GM23338 (cell line): ENCODE measurements at places on chromosomes 1 and 21.
A peak's percentile ranks its signal among the peaks of the same experiment; 100 is the strongest.

DNA sequence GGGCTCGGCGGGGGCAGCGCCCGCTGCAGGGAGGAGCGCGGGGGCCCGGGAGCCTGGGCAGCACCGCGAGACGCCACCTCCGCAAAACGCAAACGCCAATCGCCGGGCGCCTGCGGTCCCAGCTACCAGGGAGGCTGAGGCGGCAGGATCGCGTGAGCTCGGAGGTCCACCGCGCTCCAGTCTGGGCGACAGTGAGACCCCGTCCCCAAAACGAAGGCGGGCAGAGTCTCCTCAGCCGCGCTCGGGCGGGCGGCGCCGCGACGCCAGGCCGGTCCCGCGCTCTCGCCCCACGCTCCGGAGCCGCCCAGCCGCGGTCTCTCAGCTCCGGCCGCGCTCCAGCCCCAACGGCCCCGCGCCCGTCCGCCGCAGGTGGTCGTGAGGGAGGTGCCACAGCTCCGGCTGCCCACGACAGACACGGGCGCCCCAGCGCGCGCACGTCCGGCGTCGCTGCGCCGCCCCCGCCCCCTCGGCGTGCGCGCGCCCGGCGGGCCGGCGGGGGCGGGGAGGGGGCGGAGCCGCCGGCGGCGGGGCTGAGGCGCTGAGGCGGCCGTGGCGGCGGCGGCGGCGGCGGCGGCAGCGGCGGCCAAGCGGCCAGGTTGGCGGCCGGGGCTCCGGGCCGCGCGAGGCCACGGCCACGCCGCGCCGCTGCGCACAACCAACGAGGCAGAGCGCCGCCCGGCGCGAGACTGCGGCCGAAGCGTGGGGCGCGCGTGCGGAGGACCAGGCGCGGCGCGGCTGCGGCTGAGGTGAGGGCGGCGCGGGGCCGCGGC is at the start of gene ADARB1:
ADARB1 (plus strand) TSS at position 533 of the 770 bp plus-strand sequence. CDS start 97,077 bp downstream, outside the sequence.
- DNase-seq: peak; percentile 74

GRCh38 chr1:193537266-193538002 is 351.0 kb upstream of the B3GALT2 start:
- no peak for DNase-seq

DNA sequence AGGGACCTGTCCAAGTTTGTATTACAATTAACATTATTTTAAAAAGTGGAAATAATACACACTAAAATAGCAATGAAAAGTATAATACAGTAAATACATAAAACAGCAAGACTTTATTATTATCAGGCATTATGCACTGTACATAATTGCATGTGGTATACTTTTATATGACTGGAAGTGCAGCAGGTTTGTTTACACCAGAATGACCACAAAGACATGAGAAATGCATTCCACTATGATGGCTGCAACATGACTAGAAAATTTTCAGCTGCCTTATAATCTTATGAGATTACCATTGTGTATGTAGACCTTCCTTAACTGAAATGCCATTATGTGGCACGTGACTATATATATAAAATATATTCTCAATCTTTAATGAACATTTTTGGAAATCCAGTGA is 1699.6 kb downstream of the KCNT2 start:
- no peak for DNase-seq

DNA sequence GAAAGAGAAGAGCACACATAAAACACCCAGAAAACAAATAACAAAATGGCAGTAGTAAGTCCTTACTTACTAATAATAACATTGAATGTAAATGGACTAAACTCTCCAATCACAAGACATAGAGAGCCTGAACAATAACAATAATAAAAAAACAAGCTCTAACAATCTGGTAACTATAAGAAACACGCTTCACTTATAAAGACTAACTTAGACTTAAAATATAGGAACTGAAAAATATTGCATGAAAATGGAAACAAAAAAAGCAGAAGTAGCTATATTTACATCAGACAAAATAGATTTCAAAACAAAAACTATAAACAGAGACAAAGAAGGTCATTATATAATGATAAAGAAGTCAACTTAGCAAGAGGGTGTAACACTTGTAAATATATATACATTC is 83.1 kb upstream of the LYPLAL1 start:
- DNase-seq: no peak

DNA sequence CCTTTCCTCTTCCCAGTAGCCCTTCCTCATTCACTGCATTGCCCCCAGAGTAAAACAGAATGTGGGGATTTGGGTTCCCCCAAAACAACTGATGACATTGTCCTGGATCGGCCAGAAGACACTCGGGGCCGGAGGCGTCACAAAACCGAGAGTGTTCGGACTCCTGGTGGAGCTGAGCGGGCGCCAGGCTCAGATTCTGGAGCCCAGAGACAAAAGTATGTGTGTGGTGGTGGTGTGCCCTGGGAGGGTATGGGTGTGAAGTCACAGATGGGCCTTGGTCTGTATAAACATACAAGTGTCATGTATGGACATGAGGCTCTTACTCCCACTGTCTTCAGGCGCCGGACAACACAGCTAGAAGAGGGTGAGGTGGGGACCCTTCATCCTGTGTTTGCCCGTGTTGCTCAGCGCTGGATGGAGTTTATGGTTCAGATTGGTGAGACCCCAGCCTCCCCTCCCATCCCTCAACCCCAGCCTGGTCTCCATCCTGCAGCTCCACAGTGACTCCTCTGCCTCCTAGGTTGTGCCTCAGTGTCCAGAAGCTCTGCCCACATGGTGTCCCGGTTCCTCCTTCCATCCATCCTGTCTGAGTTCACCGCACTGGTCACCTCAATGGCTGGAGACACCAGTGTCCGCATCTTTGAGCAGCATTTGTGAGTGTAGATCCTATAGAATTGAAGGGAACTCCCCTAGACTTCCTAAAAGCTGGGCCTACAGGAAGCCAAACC is 12.4 kb downstream of the HYI start:
- DNase-seq: no peak

GRCh38 chr1:172469717-172470116 is 25.8 kb upstream of the PIGC start:
- no peak for DNase-seq

DNA sequence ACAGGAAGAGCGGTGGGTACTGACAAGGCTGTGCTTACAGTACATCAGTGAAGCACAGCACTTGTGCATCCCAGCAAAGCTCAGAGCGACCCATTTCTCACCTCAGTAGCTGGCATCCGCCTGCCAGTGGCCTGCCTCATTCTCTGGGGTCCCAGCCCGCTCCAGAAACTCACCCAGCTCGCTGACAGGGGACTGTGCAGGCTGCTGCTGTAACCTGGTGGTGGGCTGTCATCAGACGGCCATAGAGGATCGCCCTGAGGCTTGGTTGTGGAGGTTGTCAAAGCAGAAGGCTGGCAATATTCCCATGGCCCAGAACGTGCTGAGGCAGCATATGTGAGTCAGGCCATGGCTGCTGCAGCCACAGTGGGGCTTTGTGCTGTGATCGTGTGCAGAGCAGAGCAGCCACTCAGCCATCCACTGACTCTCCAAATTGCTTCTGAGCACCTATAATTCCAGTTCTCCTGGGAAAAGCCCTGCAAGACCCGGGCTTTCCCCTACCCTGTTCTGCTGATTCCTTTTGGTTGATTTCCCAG is 13.6 kb upstream of the GPR137B start:
- no peak for DNase-seq

DNA sequence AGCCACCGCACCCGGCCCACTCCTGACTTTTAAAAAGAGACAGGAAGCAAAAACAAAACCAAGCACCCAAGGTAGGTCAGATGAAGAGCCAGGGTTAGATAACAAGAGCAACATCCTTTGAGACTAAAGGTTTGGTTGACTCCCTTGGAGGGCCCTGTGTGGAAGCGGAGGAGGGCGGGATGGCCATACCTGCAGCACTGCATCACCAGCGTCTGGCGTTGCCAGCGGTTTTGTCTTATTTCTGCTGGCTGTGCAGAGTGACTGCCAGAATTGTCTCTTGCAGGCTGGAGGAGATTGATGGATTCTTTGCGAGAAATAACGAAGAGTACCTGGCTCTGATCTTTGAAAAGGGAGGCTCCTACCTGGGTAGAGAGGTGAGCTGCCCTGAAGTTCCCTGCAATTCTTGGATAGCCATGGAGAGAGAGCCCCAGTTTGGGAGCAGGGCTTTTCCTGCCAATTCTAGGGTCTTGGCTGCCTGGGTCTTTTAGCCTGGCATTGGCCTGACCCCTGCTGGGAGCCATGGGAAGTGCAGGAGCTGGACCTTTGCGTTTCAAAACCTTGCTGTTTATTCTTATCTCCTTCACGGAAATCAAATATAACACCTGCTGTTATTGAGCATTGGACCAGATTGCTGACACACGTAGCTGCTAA is 24.0 kb downstream of the QSOX1 start:
- peak; percentile 85 for DNase-seq

DNA sequence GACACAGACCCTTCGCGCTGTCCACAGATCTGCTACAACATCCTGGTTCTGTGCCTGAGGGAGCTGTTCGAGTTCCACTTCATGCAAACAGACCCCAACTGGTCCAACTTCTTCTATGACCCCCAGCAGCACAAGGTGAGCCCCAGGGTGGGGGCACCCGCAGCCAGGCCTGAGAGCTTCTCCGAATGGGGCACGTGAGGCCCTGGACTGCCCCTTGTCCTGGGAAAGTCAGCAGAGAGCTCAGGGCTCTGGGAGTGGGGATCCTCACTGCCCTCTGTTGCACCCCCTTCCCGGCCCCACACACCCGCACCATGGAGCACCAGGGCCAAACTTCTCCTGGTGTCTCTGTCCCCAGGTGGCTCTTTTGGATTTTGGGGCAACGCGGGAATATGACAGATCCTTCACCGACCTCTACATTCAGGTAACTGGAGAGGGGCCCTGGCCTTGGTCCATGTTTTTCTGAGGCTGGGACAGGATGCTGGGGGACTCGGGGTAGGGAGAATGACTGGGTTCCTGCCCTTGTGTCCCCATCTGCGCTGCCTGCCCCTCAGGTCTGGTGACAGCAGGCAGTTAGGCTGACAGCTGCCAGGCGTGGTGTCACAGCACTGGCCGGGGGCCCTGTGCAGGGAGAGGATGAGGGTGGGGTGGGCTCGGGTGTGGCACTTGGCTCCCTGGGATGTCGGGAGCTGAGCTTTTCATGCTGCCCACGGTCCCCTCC is 44.6 kb downstream of the COQ8A start:
- DNase-seq: no peak

GRCh38 chr1:73765551-73766233 is 432.3 kb downstream of the LRRIQ3 start:
- no peak for DNase-seq

DNA sequence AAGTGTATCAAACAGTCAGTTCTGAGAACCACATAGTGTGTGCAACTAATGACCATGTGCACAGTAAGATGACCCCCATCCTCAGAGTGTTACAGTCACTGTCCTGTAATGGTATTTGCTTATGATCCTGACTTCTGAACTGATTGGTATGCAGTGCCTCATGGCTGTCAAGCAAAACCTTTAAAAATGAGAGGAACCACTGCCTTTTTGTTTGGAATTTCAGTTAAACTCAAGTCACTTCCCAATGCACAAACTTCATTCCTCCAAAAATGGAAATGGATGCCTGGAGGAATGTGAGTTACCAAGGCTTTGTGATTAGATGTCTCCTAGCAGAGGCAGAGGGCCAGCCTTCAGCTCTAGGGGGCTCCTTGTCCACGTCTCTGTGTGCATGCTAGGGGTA is 10.5 kb downstream of the C1orf198 start:
- DNase-seq: no peak

DNA sequence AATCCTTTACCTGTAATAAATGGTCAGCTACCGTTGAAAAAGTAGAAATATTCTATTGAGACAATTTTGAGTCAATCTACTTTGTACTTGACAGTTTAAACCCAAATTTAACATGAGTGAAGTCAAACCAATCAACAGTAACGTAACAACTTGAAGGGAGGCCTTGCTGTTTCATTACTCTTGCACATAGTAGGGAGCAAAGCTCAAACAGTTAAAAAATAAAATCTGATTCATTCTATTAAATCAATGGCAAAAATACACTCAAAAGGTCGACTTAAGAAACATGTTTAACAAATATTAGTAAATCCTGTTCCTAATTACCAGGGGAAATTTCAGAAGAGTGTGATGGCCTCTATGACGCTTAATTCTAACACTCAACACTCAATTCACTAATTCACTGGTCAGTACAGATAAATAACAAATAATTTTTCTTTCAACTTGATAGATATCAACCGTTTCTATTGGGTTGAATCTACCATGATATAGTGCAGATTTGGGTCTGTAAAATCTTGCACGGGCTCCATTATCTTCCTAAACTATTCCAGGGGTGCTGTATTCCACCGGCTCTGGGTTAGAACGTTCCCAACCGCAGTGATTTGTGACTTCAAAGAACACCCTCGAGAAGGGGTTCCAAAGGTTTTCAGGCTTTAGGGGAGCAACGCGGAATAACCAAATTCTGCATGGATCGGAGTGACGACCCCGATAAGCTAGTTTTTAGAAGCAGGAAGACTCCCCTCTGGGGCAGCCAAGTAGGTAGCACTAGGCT is 1.4 kb downstream of the TARBP1 start:
- DNase-seq: no peak

GRCh38 chr1:246106342-246106763 is 400.7 kb downstream of the SMYD3 start:
- no peak for DNase-seq

- DNase-seq: no peak
Measured at GRCh38 chr1:29832936-29833335, 596.6 kb downstream of the PTPRU start.

DNA sequence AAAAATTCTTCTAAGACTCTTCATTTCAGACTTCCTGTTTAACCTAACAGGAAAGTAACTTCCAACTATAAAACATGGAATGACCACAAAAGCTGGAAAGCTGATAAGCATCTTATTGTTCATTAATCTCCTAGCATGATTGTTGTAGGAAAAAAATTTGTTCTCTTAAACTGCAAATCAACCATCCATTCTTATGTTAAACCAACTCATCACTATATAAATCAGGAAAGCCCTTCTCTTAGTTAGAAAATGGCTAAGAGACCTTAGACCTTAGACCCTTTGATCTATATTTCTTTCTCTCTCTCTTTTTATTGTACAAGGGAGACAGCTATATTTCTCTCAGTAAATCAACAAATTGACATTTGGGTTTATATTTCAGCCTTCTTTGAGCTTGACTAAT is 101.4 kb downstream of the UBE2U start:
- no peak for DNase-seq

DNA sequence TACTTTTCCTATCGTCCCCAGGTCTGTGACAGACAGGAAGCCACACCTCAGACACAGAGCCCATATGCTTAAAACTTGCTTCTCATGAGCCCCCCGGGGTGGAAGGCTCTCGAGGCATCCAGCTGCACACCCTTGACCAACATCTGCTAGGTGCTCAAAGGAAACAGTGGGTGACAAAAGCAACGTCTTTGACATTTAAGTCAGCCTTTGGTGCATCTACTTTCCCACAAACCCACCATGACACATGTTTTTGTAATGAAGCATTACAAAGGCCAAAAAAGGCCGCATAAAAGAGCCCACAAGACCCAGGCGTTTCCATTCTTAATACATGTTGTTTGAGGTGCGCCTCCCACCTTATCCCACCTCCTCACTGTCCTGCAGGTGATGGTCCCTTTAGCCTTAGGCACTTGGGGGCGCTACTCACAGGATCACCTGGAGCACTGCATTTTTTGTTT is 11.8 kb upstream of the FASLG start:
- DNase-seq: peak; percentile 27
